ENCODE measurements at places on chromosomes 16 and 17.

GRCh38 chr16:47388705-47389104, 72.2 kb downstream of the ITFG1 start:
- no peak for DNase-seq

DNA sequence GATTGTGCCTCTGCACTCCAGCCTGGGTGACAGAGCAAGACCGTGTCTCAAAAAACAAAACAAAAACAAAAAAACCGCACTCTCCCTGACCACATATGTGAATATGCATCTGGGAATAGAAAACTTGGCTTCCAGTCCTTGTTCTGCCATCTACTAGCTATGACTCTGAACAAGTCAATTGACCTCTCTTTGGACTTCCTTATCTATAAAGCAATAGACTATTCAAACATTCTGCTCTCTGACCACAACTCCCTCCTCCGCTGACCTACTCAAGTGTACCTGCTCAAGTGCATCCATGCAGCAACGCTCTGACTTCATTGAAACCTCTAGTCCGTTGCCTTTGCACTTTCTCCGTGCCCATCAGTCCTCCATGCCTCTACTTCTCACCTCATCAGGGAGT, 52.6 kb upstream of the KDM6B start:
- DNase-seq, result no peak

GRCh38 chr17:40707745-40708144, 4.2 kb upstream of the KRT24 start:
- no peak for DNase-seq

DNA sequence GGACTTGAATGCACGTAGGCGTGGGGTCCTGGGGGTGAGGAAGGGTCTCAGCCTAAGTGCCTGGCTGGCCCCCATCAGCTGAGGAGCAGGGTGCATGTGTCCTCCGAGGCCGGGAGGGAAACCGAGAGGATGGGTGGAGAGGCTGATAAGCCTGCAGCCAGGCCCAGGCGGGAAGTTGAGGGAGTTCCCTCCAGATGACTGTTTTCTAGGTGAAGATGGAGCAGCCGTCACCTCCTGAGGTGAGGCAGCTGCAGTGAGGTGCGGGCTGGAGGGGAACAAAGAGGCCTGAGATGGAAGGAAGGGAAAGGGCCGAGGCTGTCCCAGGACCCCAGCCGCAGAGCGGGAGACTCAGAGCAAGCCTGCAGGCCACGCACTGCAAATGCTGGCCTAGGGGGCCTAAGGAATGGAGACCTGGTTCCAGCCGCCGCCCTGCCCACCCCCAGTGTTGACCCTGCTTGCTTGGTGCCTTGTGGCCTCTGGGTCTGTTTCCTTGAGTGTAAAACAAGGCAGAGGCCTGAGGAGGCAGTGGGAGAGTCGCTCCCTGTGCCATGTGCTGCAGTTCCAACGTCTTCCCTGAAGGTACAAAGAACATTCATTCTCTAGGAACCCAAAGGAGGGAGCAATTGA, 3.0 kb downstream of the PECAM1 start:
- DNase-seq, result no peak

GRCh38 chr16:53619235-53619634, 84.4 kb downstream of the RPGRIP1L start:
- no peak for DNase-seq

DNA sequence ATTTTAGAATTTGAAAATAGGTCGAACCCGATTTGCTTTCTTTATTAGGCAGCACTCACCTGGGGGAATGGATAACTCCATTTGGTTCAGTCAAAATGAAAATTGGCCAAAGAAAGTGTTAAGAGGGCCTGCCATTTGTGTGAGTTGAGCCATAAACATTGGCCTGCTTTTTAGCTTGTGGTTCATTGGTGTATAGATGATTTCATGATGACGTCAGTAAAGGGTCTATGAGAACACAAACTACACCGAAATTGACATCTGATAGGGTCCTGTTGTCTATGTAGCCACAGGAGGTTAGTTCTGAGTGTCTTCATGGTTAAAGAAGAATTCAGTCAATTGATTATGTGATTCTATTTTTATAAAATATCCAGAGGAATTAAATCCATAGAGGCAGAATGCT, 1001.5 kb upstream of the EEF2KMT start:
- no peak for DNase-seq

- DNase-seq, result no peak
Measured at GRCh38 chr16:27838536-27839175, 224.9 kb downstream of the GSG1L start.

GRCh38 chr17:7811251-7811650, 22.8 kb upstream of the KDM6B start:
- no peak for DNase-seq

DNA sequence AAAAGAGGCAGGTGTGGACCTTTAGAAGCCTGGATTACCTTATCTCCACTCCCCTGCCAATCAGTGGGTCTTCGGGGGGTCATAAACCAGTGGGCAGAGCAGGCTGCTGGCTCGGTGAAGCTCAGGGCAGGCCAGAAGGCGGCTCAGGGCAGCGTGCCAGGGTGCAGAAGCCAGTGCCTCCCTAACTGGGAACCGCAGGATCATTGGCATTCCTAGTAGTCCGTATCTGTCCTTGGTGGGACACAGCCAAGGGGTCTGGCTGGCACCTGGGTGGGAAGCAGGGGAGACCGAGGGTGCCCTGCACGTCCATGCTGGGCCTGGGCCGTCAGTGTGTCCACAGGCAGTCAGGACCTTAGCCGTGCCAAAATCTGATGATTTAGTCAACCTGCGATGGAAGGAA, 76.8 kb downstream of the SEC14L1 start:
- DNase-seq, result no peak

GRCh38 chr16:65394281-65394680, 272.4 kb upstream of the CDH11 start:
- DNase-seq, result no peak

- peak; percentile 88 for DNase-seq
Measured at GRCh38 chr16:65745-66144, 6.7 kb downstream of the RHBDF1 start.

DNA sequence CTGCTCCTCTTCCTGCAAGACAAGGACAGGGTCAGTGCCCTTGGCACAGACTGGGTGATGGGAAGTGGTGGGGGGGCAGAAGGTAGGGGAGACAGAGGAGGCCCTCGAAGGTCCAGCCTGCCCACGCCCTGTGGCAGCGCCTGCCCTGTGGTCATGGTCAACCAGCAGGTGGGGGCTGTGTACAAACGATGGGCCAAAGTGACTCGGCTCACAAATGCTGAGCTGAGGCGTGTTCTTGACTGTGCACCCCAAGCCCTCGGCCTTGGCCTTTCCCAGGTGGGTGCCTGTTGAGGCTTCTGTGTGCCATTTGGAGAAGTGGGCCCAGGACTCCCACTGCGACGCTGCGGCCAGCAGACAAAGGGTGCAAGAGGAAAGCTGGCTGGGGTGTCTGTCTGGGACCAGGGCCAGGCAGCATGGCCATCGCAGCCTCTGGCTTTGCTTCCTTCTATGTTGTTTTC, 22.6 kb downstream of the MXRA7 start:
- DNase-seq, result no peak

GRCh38 chr17:67385122-67385988, 8.3 kb downstream of the PITPNC1 start:
- no peak for DNase-seq

DNA sequence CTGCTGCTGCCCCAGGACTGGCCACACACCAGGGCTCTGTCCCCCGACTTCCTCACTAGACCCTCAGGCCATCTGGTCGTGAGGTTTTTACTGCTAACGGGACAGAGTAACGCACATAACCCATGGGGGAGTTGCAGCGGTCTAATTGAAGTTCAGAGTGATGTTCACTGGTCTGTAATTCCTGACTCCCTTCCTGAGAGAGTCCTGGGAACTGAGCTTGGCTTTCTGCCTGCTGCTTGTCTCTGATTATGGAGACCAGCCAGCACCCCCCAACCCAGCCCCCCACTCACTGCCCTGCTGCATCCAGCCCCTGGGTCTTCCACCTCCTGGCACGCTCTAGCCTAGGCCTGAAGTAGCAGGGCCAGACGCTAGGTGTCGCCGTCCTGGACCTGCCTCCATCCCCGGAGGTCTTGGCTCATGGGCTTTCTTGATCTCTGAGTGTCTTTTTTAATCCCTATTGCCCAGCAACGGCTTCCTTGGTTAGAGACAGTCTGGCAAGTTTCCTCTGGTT, 192.9 kb downstream of the CCDC182 start:
- DNase-seq, result peak; percentile 11

- peak; percentile 50 for DNase-seq
Measured at GRCh38 chr16:31200821-31201568, 1.6 kb downstream of the PYCARD start.

- DNase-seq, result no peak
Measured at GRCh38 chr16:85777583-85778310, 21.6 kb downstream of the EMC8 start.

DNA sequence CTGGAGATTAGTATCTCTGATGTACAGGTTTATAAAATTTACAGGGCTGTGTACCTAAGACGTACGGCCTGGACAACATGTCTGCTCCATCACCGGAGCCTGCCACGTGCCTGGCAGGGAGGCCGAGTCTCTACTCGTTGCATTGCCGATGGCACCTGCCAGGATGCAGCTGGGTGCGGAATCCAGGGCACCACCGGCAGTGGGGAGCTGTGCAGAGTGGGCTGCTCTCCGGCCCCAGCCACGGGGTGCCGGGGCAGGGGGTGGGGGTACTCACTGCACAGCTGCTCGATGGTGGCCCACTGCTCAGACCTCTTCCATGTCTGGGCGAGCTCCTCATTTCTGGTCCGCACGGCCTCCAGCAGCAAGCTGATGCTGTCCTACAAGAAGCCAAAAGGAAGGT, 13.1 kb upstream of the FAAP100 start:
- no peak for DNase-seq

DNA sequence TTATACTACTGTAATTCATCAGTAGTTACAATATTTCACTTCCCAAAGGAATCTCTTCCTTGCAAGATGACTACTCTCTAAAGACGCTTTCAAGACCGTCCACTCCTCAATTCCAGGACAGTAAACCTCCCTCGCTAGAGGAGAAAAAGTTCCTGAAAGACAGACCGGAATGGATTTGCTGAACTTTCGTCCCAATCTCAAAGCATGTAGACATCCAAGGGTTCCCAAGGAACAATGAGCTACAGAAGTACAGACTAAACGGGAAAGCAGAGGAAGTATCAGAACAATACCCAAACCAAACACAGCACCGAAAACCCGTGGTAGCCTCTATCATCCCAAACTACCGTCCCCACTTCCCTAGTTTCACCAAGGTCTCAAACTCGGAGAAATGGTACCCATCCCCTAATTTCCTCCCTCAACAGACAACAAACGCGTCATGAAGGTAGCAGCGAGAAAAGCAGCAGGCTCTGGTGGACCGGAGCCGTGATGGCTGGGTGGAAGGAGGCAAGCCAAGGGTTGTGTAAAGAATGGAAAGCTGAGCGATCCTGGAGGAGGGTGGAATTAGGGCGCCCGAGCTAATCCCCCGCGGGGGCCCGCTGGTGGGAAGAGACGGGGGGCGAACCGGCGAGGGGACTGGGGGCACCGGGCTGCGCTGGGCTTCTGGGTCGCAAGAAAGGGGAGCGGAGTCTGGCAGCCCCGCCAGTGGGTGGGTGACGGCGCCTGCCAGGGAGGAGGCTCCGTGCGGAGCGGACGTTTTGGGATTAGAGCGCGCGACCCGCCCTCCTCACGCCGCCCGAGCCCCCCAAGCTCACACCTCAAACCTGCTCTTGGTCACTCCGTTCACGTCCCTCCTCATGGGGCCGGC, 647 bp downstream of the FBXL20 start:
- no peak for DNase-seq

DNA sequence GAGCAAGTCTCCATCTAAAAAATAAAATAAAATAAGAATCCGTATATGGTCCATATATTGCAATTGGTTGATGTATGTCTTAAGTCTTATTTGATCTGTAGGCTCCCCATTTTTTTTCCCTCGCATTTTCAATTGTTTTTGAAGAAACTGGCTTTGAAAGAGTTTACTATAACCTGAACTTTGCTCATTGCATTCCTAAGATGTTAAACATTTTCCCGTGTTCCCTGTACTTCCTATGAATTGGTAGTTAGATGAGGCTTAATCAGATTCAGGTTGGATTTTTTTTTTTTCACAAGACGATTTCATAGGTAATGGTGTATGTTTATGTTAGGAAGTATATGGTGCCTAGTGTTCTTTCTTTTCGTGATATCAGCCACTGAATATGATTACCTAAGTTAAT, 3.3 kb downstream of the LRRC36 start:
- DNase-seq, result no peak

DNA sequence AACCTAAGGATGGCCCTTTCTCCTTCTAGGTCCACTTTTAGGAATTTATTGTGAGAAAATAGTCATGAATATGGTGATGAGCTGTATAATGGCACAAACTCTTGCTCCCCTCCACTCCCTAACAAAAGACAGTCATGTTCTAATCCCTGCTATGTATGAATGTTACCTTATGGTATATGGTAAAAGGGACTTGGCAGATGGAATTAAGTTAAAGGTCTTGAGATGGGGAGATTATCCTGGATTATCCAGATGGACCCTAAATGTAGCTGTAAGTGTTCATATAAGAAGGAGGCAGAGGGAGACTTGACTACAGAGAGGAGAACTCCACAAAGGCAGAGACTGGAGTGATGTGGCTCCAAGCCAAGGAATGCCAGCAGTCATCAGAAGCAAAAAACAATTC, 296.1 kb downstream of the SOX9 start:
- DNase-seq, result no peak

- DNase-seq, result no peak
Measured at GRCh38 chr16:82639263-82639662, 12.5 kb downstream of the CDH13 start.

- no peak for DNase-seq
Measured at GRCh38 chr17:45742251-45742650, 41.9 kb upstream of the CRHR1 start.

DNA sequence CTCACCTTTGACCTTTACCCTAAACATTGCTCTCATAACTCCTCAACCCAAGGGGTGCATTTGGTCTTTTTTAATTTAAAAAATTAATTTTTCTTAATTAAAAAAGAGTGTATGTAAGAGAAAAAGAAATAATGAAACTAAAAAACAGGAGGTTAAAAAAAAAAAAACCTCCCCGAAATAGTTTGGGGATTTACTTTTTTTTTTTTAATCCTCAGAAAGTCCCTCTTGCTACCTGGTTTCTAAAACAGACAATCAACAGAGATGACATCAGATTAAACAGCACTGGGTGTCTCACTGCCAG, 301.3 kb downstream of the SOX9 start:
- DNase-seq, result no peak

GRCh38 chr17:75142236-75142971, 10.9 kb upstream of the NT5C start:
- no peak for DNase-seq

DNA sequence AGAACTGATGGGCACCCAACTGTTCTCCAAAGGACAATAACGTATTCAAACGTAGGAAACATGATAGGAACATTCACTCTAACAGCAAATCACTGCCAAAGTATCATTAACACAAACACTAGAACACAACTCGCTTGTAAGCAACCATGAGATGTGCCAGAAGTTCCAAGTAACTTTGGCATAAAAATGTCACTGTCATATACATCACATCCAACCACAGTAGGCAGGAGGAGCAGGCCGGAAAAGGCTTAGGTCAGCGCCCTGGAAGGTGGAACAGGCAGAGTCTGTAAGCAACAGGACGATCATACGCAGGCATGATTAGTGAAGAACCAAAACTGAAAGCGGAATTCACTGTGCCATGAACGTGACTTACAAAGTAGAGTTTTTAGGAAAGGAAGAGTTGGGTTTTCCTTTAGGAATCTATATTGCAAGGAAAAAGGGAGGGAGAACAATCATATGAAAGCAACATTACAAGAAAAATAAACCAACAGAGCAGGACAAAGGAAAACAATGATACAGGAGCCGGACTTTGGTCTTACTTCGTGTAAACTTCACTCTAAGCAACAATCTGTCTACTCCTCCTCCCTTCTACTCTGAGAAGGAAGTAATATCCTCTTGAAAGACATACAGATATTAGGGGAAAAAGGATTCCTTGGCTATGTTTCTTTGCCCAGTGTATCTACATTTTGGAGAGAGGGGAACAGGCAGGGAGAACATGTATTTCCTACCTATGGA, 52.3 kb downstream of the YWHAE start:
- DNase-seq, result no peak

All from activated CD4-positive, alpha-beta T cell treated with anti-CD3 and anti-CD28 coated beads, Interleukin-2, Interleukin-4, amounts not matched to agents 100 ng/mL and 50 ng/mL, durations not matched to agents 16 hours and 8 hours (primary cell).